ENCODE measurements at places on chromosomes 4 and X. TPM values are rescaled to one million over a fixed set of nuclear protein-coding genes. Genes with fewer than 3 reads are reported as not detected.

CT45A5 gene
- not detected for total RNA-seq

S100G gene
- not detected for total RNA-seq

GAB3 gene
- total RNA-seq = 0.74 TPM

COL25A1 gene
- 5.7 TPM for total RNA-seq

CLDN34 gene
- total RNA-seq = not detected

TEC gene
- total RNA-seq = 2.0 TPM

MOSPD2 gene
- total RNA-seq = 11.1 TPM

MAGEE2 gene
- total RNA-seq = 3.2 TPM

CHST7 gene
- 6.4 TPM for total RNA-seq

CXorf38 gene
- 9.3 TPM for total RNA-seq

WFS1 gene
- total RNA-seq = 4.9 TPM

MMGT1 gene
- 17.2 TPM for total RNA-seq

SPOCK3 gene
- total RNA-seq = 10.8 TPM

PAK3 gene
- total RNA-seq = 85.8 TPM

SCD5 gene
- 271 TPM for total RNA-seq

VCX gene
- total RNA-seq = not detected

Data from temporal lobe (tissue), 4 donors.